ENCODE measurements at places on chromosomes 6 and 20. TPM values are rescaled to one million over a fixed set of nuclear protein-coding genes. Genes with fewer than 3 reads are reported as not detected.

The EYS gene
- total RNA-seq, result under 0.01 TPM

GRCh38 chr6:40457261-40457660, 129.9 kb downstream of the LRFN2 start:
- DNase-seq, result no peak

GRCh38 chr6:113763876-113764275, 93.3 kb upstream of the MARCKS start:
- DNase-seq, result peak; percentile 53

- DNase-seq, result no peak
These were observed 15.6 kb upstream of the MATN4 start for GRCh38 chr20:45323731-45324130.

- DNase-seq, result no peak
These were observed 212.1 kb upstream of the MARCKS start for GRCh38 chr6:113644861-113645575.

DNA sequence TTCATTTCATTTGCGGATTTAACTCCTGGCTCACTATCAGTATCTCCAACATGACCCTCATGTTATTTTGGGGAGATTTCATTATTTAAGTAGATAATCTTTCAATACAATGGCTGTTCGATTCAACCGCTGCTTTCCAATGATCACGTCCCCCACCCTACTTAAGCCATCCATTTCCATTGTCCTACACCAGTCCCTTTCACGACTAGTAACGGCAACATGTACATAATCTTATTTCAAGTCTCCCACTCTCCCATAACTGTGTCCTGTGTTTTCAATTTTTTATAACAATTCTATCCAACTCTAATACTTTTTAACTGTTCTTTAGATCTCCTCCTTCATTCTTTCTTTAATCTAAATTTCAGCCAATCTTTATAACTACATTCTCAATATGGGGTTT, 890.8 kb upstream of the MAP3K7 start:
- no peak for DNase-seq

DNA sequence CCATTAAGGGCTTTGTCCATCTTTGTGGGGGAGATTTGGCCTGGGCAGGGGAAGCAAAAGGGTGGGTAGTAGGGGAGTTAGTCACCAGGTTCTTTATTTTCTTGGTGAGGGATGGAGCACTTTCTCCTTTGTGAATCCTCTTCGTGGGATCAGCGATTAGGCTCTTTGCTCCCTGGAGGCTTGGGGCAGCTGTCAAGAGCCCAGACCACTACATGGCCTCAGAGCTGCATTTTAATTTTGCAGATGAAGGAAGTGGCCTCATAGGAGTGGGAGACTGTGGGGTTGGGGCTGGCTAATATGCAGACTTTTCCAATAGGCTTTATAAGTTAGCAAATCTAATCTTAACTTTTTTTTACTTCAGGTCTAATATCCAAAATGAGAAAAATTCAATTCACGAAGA, 168.1 kb upstream of the DEFB112 start:
- DNase-seq, result no peak

DNA sequence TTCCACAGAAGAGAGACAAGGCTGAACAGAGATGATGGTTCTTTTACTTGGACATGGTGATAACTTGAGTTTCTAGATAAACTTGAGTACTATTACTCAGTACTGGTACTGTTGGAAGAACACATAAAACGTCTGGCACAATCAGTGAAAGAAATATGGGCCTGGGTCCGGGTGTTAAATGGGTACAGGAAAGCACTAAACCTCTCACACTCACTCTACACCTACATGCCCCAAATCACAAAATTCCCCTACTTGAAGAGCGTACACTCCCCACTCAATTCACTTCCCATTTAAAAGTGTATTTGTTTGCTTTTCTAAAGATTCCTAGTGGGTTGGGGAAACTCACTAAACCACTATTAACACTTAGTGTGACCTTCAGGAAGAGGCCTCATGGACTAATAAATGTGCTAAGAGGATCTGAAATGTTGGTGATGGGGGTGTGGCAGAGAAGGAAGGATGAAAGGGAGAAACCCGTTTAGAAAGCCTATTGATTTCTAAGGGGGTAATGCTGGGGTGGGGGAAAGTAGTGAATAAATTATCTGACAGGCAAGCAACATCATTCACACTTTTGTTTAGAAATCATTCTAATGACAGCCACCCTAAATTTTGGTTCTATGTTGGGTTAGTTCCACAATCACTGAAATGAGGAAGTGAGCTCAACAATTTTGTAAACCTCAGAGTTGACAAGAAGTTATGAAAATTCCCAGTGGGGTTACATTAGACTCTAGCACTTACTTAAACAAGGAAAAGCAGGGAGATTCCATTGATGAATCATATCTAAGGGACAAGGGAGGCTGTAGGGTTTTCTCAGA, 222.6 kb upstream of the MARCKS start:
- DNase-seq, result peak; percentile 71

- no peak for DNase-seq
These were observed 80.6 kb downstream of the ATG5 start for GRCh38 chr6:106244931-106245330.

GRCh38 chr6:79250107-79250514, 15.6 kb upstream of the HMGN3 start:
- DNase-seq, result peak; percentile 60
